Right ventricle myocardium superior (tissue), 1 donor: ENCODE measurements at places on chromosomes 5 and 9.

DNA sequence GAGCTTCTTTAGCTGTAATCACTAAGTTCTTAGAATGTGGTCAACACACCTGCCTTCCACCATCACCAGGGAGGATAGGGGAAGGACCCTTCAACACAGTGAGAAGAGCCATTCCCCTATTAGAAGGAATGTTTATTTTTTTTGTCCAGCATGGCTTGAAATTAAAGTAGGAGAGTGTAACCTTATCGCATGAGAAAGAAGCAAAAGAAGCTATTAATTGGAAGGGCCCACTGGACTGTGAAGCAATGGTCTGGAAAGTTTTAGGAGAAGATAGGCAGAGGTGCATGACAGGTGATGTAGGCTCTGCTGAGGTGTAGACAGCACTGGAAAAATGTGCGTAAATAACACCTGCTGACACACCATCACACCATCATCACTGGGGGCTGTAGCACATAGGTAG lies 1526.0 kb downstream of the MAT2B start:
- no peak for DNase-seq

- no peak for DNase-seq
These were observed 367.9 kb downstream of the DIRAS2 start for GRCh38 chr9:90274725-90275124.

DNA sequence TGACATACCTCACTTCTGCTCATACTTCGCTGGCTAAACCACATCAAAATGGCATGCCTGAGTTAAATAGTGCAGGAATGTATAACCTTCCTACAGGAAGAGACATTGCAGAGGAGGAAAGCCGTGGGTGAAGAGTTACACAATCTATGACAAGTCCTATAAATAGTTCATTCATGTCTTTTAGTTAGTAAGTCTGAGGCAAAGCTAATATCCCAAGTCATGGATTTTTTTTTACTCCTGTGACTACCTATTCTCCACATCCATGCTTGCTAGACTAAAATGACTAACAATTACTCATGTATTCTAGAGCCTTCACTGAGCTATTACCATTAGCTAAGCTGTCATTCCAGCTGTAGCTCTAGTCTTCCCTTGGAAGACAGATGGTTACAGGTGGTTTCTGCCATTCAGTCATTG lies 391.3 kb downstream of the NR2F1-AS1 start:
- DNase-seq, result no peak

- DNase-seq, result no peak
These were observed 242.6 kb downstream of the HSPA4 start for GRCh38 chr5:133294380-133294779.

- no peak for DNase-seq
These were observed 239.0 kb upstream of the PTGER4 start for GRCh38 chr5:40440746-40441145.

- no peak for DNase-seq
These were observed 56.2 kb downstream of the CTNNA1 start for GRCh38 chr5:138809391-138809790.
